D721Med (cell line): ENCODE measurements at places on chromosomes 1 and 21.

- DNase-seq, result no peak
Measured at GRCh38 chr1:183070234-183070922, 47.2 kb downstream of the LAMC1 start.

GRCh38 chr1:207346513-207346912 is 25.0 kb downstream of the CD55 start:
- no peak for DNase-seq

GRCh38 chr1:32448773-32449456 is 16.0 kb upstream of the ZBTB8B start:
- no peak for DNase-seq

- DNase-seq, result no peak
Measured at GRCh38 chr1:159930634-159931033, 5.3 kb upstream of the TAGLN2 start.

DNA sequence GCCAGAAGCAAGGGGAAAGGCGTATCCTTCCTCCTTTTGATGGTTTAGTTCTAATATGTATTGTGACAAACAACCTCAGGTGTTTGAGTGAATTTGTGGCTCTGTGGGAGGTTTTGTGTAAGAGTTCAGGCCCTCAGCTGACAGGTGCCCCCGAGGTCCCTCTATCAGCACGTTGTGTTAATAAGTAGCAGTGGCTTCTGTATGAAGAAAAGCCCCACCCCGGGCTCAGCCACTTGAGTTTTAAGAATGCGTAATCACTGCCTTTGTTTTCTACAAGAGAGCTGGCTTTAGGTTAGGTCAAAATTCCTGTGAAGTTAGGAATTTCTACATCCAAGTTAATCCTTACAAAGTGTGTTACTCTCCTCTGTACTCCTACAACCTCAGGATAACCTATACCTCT is 92.4 kb upstream of the PGBD5 start:
- DNase-seq, result no peak

DNA sequence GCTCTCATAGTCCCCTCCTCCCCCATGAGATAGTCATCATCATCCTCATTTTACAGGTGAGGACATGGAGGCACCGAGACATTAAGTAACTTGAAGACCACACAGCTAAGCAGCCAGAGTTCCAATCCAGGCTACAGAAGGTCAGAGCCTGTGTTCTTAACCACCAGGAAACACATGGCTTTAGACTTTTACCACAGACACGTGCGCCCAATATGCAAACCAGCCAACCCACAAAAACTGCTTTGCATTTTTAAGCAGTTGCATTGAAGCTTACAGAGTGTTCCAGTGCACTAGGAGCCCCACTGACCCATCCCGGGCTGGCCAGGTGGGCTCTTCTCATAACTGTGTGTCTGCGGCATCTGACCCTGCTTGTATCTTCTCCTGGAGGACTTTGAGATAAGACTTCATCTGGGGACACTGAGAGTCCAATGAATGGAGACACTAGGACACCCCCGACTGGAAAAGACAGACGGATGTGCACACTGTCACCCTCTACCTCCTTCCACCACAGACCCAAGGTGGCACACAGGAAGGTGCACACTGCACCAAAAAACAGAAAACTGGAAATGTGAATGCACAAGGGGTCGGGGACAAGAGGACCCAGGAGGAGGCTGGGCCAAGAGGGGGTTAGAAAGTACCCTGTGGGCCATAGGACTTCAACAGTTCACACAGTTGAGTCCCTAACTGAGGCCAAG is 56.4 kb downstream of the ETS2 start:
- DNase-seq, result no peak

GRCh38 chr1:101236516-101237228 is at the start of gene S1PR1:
Gene S1PR1, plus strand, starts transcription at chr1:101237019. Its CDS starts 1,966 bp downstream, at chr1:101238985.
- no peak for DNase-seq

GRCh38 chr1:30464187-30464617 is 259.2 kb downstream of the MATN1 start:
- DNase-seq, result no peak

DNA sequence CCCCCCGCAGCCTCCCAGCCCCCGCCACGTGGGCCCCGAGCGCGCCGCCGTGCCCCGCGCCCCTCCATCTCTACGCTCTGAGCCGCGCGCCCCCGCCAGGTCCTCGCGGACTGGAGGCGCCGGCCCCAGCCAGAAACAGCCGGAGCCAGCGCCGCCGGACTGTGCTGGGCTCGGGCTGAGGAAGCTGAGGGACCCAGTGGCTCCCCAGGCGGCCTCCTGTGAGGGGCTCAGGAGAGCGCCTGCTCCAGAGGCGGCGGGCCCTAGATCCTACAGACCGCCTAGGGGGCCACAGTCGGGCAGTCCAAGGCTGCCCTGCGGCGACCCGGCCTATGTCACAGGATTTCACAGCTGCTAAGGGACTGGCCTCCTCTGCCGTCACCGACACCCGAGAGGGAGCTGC is 82.1 kb downstream of the NENF start:
- DNase-seq, result no peak

- DNase-seq, result no peak
Measured at GRCh38 chr1:160716013-160716412, 4.4 kb upstream of the CD48 start.
